ENCODE measurements at places on chromosomes 11 and 22.

GRCh38 chr11:101721270-101721669, 137.5 kb upstream of the TRPC6 start:
- DNase-seq, result no peak

GRCh38 chr22:38250643-38251340, 22.0 kb downstream of the TMEM184B start:
- no peak for DNase-seq

DNA sequence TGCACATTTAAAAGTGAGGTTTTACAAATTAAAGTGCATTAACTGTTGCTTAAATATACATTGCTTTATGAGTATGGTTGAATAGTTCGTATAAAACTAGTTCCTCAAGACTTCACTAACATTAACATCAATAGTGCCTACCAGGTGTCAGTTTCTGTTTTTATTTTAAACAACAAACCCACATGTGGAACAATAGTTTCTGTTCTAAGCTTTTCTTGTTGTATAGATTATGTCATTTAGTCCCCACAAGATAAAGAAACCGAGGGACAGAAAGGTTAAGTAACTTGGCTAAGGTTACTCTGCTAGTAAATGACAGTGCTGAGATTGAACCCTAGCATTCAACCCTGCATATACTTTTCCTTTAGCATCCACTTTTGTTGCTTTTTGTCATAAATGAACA, 41.4 kb upstream of the ST14 start:
- DNase-seq, result no peak

- no peak for DNase-seq
Measured at GRCh38 chr11:103515283-103515682, 406.1 kb downstream of the DYNC2H1 start.

GRCh38 chr11:22666688-22667439, 453 bp downstream of the GAS2 start:
- no peak for DNase-seq

GRCh38 chr11:68575025-68575665, 109.2 kb upstream of the GAL start:
- DNase-seq, result no peak

DNA sequence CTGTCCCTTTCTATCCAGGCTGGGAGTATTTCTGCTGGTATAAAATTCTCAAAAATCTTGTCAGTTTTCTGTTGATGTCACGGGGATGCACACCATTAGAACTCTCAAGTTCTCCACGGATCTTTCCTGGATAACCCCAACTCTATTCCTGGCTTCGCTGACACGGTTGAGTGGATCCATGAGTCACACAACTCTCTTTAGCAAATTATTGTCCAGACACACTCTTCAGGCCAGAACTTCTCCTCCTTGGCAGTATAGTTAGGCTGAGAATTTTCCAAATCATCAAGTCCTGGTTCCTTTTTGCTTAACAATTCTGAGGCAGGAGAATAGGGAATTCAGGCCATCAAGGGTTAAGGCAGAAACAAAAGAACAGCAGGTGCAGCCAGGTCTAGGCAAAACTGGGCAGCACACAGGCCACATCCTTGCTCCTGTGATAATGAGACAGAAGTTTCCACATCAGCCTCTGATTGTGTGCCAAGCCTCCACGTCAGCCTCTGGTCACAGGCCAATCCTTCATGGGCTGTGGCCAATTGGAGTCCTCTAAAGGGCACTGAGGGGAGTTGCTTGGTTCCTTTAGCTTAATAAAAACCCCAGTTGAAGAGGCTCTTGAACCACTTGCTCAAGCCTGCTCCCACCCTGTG, 5.7 kb upstream of the ACAT1 start:
- peak; percentile 89 for DNase-seq

GRCh38 chr11:78149646-78150045, 10.2 kb upstream of the ALG8 start:
- DNase-seq, result no peak

DNA sequence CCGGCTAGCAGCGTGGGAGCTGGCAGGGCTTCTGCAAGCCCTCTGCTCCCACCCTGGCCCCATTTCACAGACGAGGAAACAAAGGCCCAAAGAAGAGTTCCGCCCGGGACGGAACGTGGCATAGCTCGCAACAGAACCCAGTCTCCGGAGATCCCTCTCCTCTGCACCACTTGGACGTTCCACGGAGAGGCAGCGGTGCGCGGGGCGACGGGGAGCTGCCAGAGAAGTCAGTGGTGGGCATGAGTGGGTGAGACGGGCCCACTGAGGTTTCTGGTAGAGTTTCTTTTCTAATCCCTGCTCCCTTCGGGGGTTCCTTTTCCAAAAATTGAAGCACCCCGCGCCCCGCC, 554 bp upstream of the NECTIN1 start:
- DNase-seq, result no peak

GRCh38 chr11:5621580-5621979, 3.2 kb upstream of the TRIM34 start:
- no peak for DNase-seq

DNA sequence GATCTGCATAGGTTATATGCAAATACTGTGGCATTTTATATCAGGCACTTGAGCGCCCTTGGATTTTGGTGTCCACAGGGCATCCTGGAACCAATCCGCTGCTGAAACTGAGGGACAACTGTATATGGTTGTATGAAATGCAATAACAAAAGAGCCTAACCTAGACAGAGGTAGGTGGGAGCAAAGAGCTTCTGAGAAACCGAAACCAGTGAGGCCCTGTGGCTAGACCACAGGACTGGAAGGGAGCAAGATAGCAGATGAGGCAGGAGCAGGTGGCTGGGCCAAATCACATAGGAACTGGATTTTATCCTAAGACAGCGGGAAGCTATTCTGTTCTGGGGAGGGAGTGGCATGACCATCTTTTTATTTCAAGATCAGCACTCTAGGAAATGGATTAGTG, 30.1 kb downstream of the RCN1 start:
- DNase-seq, result no peak

- peak; percentile 7 for DNase-seq
Measured at GRCh38 chr11:3867209-3868091, 12.0 kb downstream of the STIM1 start.

- DNase-seq, result no peak
Measured at GRCh38 chr11:126160345-126161022, 51.0 kb downstream of the RPUSD4 start.

DNA sequence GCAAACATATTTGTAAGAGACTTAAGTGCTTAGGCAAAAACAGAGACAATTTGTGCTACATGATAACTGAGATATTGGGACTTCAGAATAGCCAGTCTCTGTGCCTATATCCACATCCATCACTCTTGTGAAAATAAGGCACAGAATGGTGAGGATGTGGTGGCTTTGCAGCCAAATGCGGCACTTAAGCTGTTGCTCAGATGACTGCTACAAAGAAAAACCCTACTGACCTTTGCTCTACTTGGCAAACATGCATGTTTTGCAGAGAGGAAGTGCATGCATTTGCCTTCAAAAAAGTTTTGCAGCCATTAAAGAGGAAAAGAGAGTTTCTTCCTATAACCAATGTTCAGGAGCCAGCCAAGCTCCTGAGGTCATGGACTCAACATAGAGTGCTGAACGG, 675.0 kb upstream of the KIRREL3 start:
- no peak for DNase-seq

GRCh38 chr11:27253224-27253623, 109.8 kb downstream of the CCDC34 start:
- DNase-seq, result no peak

DNA sequence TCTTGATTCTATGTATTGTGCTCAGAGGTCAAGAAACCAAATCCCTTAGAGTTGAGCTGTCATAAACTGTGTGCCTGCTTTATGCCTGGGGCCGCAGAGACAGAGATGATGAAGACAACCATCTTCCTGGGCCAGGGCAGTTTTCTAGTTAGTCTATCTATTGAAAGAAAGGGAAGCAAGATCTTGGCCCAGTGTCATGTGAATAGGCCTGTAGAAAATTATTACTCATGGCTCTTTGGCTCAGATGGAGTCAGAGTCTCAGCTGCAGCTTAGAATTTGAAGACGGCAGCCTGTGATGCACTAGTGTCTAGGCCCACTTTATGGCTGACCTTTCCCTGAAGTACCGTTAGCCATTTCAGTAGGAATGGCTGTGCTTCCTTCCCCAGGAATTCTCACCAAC, 112.0 kb downstream of the DBX1 start:
- DNase-seq, result no peak

DNA sequence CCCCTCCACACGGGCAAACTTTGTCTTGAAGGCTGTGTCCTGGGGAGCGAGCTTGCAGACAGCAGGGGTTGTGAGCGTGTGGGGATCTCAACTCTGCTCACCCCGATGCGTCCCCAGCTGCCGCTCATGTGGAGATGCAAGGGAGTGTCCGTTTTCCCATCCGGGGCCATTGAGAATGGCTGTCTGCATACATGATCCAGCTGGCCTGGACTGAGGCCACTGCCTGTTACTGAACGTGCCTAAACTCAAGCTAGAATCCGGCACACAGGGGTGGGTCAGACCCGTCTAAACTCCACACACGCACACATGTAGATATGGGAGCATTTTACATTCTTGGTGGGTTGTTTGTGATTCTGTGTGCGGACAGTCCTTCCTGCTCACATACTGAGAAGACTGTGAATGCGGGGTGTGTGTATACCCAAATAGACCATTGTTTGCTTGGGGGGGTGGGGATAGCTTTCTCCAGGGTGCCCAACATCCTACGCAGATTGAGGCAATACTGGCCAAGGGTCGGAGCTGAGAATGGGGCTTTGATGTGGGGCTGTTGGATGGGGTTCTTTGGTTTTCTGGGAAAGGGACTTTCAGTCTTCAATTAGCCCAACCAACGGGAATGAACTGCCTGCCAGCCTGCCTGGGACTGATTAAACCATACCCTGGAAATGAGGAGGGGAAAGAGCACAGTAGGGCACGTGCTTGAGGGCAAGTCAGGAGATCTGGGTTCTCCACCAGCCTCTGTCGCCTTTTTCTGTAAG, 60.4 kb downstream of the ST3GAL4 start:
- no peak for DNase-seq

DNA sequence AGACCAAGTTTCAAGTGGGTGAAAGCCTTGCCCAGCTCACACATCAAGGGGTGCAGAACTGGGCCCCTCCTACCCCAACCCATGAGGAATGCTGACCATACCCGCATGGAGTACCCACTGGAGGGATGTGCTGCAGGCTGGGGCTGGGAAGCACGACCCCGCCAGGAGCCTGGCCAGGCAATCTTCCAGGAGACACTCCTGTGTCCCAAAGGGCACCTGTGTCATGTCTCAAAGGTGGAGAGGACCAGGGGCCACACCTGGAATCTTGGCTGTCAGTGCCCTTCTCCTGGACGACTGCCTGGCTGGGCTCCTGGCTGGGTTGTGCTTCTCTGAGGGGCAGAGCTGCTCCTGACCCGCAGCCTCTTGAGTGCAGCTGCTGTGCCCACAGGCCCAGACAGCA, 6.7 kb downstream of the ARAP1 start:
- no peak for DNase-seq

DNA sequence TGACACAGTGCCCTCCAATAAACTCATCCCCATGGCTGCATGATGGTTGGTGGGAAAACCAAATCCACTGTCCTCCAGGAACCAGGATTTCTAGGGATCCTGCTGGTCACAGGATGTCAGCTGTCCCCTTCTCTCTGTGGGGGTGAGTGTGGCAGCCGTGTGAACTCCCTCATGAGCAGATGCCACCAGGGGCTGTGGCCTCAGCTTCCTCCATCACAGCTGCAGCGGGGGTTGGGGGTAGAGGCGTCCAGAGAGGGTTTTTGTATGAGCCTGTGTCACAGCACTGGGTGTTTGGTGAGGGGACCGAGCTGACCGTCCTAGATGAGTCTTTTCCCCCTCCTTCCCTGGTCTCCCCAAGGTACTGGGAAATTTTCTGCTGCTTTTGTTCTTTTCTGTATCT, 26.4 kb downstream of the IGLL5 start:
- DNase-seq, result no peak

- DNase-seq, result no peak
Measured at GRCh38 chr11:75986966-75987365, 172.0 kb downstream of the UVRAG start.

DNA sequence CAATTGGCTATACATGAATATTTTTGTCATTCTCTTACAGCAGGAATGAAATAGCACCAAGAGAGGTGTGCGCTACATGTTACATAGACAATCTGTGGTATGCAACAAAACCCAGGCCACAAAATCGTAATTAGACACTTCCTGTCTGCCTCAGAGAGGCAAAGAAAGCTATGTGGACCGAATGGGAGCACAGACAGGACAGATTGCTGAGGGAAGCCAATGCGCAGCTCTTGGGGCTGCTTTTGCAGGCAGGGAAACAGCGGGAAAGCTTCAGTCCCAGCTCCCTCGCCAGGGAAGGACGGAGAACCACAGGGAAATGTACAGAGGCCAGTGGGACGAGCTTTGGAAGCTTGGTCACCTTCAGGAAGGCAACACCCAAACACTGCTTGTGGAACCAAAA, 40.9 kb downstream of the SERPINH1 start:
- DNase-seq, result no peak

DNA sequence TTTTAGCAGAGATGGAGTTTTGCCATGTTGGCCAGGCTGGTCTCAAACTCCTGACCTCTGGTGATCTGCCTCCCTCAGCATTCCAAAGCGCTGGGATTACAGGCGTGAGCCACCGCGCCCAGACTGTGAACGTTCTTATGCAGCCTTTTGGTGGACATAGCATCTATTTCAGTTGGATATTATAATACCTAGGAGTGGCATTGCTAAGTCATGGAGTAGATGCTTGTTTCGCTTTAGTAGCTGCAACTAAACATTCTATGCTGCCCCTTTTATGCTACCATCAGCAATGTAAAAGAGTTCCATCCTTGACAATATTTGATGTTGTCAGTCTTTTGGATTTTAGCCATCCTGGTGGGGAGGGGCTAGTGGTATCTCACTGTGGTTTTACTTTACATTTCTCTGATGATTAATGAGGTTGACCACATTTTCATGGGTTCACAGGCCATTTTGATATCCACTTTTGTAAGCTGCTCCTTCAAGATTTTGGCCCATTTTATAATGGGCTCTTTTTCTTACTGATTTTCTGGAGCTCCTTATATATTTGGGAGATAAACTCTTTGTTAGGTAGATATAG, 16.5 kb upstream of the APOBEC3A start:
- DNase-seq, result no peak

DNA sequence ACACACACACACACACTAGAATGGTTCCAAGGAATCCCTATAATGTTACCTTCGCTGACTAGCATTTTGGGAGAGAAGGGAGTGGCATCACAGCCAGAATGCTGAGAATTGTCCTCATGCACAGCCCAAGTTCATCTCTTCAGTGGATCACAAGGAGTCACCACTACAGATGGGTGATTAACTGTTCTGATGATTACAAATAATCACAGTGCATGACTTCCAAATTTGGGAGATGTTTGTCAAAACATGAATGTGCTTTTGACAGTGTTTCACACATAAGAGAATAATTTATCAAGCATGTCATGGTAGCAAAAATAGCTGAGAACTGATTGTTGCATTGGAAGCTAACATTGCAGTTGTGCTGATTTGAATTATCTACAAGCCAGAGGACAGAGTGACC, 80.9 kb upstream of the SC5D start:
- DNase-seq, result no peak

All from NCI-H774 (cell line).